Motor neuron (in vitro differentiated cells): ENCODE measurements at places on chromosomes 3 and 15.

DNA sequence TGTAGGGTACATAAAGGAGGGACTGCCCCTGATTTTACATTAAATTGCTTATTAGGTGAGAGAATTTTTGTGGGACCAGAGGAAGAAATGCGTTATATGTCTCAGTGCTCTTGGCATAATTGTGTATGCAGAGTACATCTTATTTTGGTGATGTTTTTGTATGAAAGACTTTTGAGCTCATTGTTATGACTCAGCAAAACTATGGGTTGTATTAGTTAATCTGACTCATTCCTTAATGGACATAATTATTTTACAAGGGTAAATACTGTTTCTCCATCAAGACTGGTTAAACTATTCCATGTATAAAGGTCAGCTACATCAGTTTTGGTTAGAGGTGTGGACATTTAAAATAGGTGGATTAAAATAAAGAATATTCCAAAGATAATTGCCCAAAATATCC, 156.8 kb downstream of the ALCAM start:
- ATAC-seq, result no peak

GRCh38 chr15:76932135-76932966, 802 bp downstream of the RCN2 start:
- no peak for ATAC-seq

- ATAC-seq, result no peak
Observed at GRCh38 chr3:73046195-73046594, 15.3 kb upstream of the EBLN2 start.

DNA sequence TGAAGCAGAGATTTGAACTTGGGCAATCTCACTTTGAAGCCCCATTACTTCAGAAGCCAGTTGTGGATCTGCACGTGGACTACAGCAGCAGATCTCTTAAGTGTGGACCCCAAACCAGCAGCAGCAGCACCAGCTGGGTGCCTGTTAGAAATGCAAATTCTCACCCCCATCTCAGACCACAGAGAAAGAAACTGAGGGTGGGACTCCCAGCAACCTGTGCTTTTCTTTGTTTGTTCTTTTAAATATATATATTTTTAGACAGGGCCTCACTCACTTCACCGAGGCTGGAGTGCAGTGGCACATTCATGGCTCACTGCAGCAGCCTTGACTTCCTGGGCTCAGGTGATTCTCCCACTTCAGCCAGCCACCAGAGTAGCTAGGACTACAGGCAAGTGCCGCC, 53.2 kb downstream of the SLTM start:
- ATAC-seq, result no peak

DNA sequence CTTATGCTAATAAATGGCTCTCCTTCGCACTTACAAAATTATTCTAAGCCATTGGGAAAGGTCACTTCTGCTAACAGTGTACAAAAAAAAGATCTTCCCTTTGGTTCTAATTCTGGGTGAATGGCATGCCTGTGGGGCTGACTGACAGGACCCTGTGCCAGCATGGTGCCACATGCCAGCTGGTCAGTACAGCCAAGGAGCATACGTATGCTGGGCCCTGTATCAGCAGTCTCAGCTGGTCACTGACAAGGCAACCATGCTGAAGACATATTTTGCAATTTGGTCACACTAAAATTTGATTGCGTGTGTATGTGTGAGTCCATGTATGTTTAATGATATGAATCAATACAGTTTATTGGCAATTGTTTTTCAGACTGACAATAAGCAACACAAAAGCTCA, 246.1 kb downstream of the TBL1XR1 start:
- ATAC-seq, result peak; percentile 21

DNA sequence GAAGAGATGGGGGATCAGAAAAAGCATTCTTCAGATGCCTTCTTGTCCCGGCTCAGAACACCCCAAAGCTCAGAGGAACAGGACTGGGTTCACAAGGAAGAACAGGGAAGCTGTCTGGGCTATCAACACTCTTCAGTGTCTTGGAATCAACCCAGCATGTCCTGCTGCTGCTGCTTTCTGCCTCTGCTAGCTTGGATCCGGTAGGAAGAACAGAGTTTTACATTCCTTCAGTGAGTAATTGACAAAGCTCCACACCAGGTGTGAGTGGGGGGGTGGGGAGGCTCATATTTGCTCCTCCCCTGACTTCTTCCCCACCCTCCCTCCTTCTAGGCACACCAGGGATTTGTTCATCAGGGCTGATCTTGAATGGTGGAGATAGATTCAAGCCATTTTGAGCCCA, 13.1 kb upstream of the ETV5 start:
- ATAC-seq, result no peak

DNA sequence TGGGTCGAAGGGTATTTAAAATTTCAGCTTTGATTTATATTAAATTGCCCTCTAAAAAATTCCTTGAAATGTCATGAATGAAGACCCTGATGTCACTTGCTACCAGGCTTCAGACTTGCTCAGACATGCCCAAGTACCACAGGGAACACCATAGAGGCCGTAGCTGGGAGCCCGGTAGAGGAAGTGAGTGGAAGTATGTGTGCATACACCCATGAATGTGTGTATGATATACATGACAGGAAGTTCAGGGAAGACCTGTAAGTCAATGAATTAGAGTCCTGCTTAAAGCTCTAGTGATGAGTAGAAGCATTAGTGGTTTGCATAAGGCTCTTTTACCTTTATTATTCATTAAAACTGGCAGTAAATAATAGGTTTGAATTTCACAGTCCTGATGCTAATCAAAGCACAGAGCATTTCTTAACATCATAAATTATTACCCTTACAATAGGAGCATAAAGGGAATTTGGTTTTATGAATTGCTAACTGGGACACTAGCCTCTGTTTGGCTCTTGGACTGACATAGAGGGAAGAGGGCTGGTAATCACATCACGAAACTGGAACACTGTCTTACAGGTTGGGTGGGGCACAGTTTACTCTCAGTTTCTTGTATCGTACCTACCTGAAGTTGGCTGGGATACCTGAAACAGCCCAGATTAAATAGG, 144.4 kb downstream of the CHST2 start:
- peak; percentile 71 for ATAC-seq
